ENCODE measurements at places on chromosomes 11 and 22. TPM values are rescaled to one million over a fixed set of nuclear protein-coding genes. Genes with fewer than 3 reads are reported as not detected.

- no peak for DNase-seq
Observed at GRCh38 chr22:49046000-49046545, 781.6 kb downstream of the BRD1 start.

KIF18A gene
- 84.5 TPM for total RNA-seq

AIFM3 gene
- 4.3 TPM for total RNA-seq

DNA sequence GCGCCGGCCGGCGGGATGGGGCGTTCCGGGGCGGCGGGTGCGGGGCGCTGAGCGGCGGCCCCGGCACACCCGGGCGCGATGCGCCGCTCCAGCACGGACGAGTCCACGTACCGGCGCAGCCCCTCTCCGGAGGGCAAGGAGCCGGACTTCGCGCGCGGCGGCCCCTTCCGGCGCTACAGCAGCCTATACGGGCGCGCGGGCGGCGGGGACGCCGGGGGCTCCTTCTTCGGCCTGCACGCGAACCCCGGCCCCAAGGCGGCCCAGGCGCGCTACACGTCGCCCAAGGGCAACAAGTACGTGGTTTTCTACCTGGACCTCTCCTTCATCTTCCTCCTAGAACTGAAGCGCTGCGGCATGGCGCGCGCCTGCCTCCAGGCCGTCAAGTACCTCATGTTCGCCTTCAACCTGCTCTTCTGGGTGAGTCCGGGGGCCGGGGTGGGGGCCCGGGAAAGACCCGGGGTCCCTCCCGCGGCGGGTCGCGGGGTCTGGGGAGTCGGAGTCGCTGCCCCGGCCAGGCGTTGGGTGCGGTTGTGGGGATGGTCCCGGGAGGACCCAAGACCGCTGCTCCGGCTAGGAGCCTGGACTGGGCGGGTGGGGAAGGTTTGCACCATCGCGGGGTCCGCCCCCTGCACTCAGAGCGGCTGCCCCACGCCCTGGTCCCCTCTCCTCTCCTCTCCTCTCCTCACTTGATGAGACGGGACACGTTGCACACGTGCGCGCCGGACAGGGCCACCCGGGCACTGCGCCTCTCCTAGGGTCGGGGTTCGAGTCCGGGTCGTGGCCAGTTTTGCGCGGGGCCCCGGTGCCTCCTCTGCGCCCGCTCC, 7.5 kb downstream of the TSPAN4 start:
- DNase-seq, result peak; percentile 78

GRCh38 chr11:27757953-27758352, 57.7 kb upstream of the BDNF start:
- DNase-seq, result no peak

OR4C5 gene
- total RNA-seq, result not detected
